ENCODE measurements at places on chromosomes 16 and 17. TPM values are rescaled to one million over a fixed set of nuclear protein-coding genes. Genes with fewer than 3 reads are reported as not detected.

DNA sequence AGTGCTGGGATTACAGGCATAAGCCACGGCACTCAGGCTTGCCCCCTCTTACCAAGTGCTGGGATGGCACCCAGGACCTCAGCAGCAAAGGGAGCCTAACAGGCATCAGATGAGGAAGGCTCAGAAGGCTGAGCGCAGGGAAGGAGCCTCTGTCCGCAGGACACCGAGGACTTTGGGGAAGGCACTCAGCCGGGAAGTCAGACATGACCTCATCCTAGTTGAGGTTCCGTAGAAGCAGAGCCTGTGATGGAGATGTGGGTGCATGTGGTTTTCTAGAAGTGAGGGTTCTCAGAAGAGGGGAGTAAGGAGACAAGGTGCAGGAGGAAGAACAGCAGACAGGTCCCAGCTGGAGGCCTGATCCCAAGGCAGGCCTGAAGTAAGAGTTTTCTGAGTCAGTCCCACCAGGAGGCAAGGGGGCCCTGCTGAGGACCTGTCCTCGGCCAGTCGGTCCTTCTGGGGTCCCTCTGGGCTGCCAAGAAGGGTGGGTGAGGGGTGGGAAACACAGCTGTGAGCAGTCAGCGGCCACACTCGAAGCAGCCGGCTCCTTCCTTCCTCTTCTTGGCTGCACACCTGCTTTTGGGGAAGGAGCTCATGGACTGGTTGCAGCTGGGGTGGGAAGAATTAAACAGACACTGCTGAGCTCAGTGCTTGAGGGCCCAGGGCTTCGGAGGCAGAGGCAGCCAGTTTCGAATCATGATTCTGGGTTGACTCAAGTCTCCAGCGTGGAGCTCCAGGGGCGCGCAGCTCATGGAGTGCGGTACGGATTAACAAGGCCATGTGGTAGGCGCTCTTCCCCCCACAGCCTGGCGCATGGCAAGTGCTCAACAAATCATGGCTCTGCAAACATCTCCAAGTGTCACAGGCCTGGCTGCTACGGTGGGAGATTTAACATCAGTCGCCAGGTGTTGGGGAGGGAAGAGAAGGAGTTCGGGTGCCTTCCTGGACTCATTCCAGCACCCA is 38.9 kb upstream of the SNN start:
- no peak overlapping the region for H3K27ac ChIP-seq
- no peak overlapping the region for H3K4me3 ChIP-seq
- no peaks in the 10 kb centered on the region for H3K36me3 ChIP-seq
- H3K4me1 ChIP-seq: peaks cover 3% of the 10 kb centered on the region

GRCh38 chr16:86307514-86307903 is 202.8 kb upstream of the FOXF1 start:
- no peak overlapping the region for H3K27ac ChIP-seq
- peaks cover 12% of the 10 kb centered on the region for H3K4me1 ChIP-seq
- H3K4me3 ChIP-seq: no peak overlapping the region
- no peak for DNase-seq

Gene MPP2
- 31.4 TPM for total RNA-seq

DNA sequence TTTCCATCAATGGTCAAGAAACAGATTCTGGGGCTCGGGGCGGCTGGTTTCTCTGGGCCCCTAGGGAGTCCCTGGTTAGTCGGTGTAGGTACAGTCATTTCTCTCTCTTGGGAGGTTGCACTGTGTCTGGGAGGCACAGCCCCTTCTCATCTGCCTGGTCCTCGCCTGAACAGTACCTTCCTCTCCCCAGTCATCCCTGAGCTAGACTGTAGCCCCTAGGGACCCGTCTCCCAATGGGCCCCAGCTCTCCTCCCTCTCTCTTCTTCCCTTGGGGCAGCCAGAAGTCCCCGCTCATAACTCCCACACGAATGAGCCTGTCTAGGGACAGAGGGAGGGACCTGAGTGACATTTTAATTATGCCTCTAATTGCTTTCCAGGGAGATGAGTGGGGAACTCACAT is 20.2 kb upstream of the CPSF4L start:
- peaks cover 2% of the 10 kb centered on the region for H3K36me3 ChIP-seq
- H3K27ac ChIP-seq: no peak overlapping the region
- DNase-seq: no peak

GRCh38 chr17:36601303-36602029 is at the start of gene MRM1:
MRM1 (plus strand) TSS chr17:36601583; CDS start chr17:36601811, 228 bp downstream.
- H3K4me1 ChIP-seq: peaks cover 27% of the 10 kb centered on the region
- H3K4me3 ChIP-seq: peak within 1 kb of the TSS; percentile 84
- peak within 1 kb of the TSS; percentile 90 for H3K27ac ChIP-seq
- no peaks in the 10 kb centered on the region for H3K27me3 ChIP-seq
- peak; percentile 93 for DNase-seq

Gene KRTAP9-8
- not detected for total RNA-seq

DNA sequence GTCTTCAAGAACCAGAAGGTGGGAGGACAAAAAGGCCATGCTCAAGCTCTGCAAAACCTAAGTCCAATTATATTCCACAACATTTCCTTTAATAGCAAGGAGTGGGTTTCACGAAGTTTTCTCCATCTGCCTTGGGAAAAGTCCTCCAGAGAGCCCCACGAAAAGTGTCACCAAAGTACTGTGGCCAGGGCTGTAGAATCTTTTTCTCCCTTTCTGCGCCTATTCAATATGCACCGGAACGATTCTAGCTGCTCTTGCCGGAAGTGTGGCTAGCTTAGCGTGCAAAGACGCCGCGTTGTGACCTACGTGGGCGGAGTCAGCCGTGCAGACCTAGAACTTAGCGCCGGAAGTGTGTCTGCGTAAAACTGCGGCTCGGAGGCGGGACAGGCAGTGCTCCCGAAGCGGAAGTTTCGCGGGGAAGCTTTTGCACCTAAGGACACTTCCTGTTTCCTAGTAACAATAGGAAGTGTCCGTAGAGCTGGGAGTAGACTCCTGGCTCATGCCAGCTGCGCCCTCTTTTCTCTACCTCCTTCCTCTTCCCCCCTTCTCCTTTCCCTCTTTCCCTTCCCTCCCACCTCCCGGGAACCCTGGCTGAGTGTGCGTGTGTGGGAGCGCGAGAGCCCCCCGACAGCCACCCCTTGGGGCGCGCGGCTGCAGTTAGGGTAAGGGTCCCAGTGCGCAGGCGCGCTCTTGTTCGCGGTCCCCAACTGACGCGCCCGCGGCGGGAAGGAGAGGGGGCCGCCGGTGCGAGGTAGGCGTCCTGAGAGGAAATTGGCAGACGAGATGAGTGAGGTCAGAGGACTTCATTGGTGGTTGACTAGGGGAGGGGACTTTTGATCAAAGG is at the start of the genes ZNF646 and ZNF668:
TSS of gene ZNF646 (plus strand) at position 453 of the 844 bp plus-strand sequence. CDS start 1,903 bp downstream, outside the sequence.
TSS of gene ZNF668 (minus strand) at position 271 of the 844 bp plus-strand sequence. CDS start 9,781 bp downstream, outside the sequence.
- peak; percentile 97 for DNase-seq
- peak within 1 kb of the TSS; percentile 99 for H3K4me3 ChIP-seq

DNA sequence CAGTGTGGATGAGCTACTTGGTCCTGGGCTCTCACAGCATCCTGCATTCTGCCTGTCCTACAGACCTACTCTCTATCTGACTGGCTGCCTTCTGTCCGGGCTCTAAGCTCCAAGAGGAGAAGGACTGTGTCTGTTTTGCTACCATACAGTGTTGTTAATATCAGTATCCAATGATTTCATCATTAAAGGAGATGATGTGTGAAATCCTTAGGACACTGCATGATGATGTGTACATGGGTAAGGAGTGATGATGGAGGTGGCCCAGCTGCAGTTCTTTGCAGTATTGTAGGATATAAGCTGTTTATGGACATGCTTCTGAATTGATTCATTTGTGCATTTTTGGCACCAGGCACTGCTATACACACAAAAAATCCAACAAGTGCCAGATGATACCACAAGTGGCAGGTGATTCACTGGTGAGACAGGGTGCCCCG is 536.9 kb upstream of the CDH11 start:
- H3K36me3 ChIP-seq: no peaks in the 10 kb centered on the region
- H3K27me3 ChIP-seq: peaks cover 2% of the 10 kb centered on the region
- no peak overlapping the region for H3K4me3 ChIP-seq

Gene MT3
- total RNA-seq: 0.71 TPM

DNA sequence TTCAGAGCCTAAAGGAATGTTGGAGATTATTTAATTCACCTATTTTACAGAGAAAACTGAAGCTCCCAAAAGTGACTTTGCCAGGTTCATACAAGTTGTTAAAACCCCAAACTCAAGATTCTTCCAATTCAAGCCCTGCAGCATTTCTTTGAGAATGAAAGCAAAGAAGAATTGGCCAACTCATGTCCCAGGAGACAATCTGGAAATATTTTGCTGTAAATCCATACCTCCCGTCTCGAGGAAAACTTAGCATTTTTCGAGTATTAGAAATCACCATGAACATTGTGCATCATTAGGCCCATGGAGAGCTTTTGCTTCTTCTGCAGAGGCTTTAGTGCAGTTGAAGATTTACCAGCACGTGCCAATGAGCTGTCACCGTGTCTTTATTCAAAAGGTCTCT is 176.4 kb upstream of the KCNJ16 start:
- H3K4me3 ChIP-seq: no peak overlapping the region
- H3K27ac ChIP-seq: no peak overlapping the region
- H3K4me1 ChIP-seq: no peaks in the 10 kb centered on the region
- no peaks in the 10 kb centered on the region for H3K27me3 ChIP-seq

DNA sequence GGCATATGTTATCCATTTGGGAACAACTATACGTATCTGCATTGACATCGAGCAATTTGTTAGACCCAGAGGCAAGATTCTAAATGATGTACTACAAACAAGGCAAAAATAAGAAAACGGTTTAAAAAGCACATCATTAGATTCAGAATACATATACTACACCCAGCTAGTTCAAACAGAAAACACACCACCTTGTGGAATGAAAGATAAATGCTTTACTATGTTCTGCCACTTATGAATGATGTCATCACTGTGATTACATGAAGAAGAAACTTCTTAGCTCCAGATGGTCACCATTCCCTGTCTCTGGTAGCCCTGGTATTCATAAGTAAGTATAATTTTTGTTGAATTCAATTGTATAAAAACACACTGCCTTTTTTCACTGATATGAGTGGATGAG is 7.8 kb downstream of the NACA2 start:
- H3K4me3 ChIP-seq: no peak overlapping the region
- no peak for DNase-seq
- no peaks in the 10 kb centered on the region for H3K36me3 ChIP-seq
- no peaks in the 10 kb centered on the region for H3K27me3 ChIP-seq
- H3K4me1 ChIP-seq: peaks cover 3% of the 10 kb centered on the region
- H3K27ac ChIP-seq: no peak overlapping the region

DNA sequence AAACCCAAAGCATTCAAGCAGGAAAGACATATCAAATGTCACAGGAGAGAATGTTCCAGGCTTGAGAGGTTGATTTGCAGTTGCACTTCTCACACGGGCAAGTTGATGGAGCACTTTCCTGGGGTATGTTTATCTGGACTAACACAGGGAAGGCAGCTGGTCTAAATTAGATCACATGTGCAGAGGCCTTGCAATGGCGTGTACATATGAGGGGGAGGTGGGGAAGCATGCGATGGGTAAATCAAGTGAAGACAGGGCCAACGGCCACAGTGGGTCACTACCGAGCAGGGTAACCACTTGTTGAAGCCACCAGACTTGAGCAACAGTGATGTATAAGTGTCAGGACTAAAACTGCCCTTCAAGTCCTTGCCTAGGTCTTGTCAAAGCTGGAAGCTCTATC is 156.6 kb upstream of the MAF start:
- H3K4me1 ChIP-seq: peaks cover 4% of the 10 kb centered on the region
- H3K36me3 ChIP-seq: no peaks in the 10 kb centered on the region

Gene KRT27
- not detected for total RNA-seq

- DNase-seq: no peak
- no peaks in the 10 kb centered on the region for H3K27me3 ChIP-seq
These were observed 18.9 kb downstream of the LGALS9 start for GRCh38 chr17:27649929-27650328.

DNA sequence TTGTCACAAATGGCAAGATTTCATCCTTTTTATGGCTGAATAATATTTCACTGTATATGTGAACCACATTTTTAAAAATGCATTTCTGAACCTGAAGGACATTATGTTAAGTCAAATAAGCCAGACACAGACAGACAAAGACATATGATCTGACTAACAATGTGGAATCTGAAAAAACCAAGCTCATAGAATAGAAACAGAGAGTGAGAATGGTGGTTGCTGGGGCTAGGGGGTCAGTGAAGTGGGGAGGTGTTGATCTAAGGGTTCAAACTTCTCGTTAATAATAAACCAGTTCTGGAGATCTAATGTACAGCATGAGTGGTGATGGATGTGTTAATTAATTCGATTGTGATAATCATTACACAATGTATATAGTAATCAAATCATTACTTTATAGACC is 475.1 kb downstream of the WWOX start:
- no peak overlapping the region for H3K27ac ChIP-seq
- no peaks in the 10 kb centered on the region for H3K4me1 ChIP-seq
- no peaks in the 10 kb centered on the region for H3K27me3 ChIP-seq
- H3K36me3 ChIP-seq: no peaks in the 10 kb centered on the region

Gene GPR139
- 0.55 TPM for total RNA-seq

DNA sequence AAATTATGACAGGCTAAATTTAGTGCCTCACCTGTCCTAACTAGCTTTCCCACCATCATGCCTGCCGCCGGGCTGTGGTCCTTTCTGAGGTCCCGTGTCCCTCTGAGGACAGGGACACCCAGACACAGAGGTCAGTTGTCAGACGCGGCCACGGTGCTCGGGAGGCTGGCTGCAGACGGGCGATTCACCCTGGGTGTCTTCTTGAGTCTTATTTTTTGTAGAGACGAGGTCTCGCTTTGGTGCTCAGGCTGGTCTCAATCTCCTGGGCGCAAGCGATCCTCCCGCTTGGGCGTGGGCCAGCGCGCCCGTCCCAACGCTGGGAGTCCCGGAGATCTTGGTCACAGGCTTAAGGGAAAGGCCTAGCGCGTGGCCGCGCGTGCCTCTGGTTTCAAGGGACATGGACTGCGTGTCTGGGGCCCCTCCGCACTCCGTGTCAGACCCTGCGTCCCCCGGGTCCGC is 797 bp upstream of the RAB11FIP3 start:
- H3K36me3 ChIP-seq: no peaks in the 10 kb centered on the region
- peak overlapping the region; percentile 67 for H3K4me3 ChIP-seq
- peaks cover 14% of the 10 kb centered on the region for H3K4me1 ChIP-seq
- H3K27me3 ChIP-seq: peaks cover 54% of the 10 kb centered on the region
- no peak overlapping the region for H3K27ac ChIP-seq

Gene STUB1
- 79.0 TPM for total RNA-seq

GRCh38 chr16:76474048-76474447 is 196.8 kb downstream of the CNTNAP4 start:
- DNase-seq: no peak
- H3K27ac ChIP-seq: no peak overlapping the region
- H3K4me1 ChIP-seq: no peaks in the 10 kb centered on the region
- H3K4me3 ChIP-seq: no peak overlapping the region

GRCh38 chr16:64983963-64984362 is 137.9 kb downstream of the CDH11 start:
- no peaks in the 10 kb centered on the region for H3K27me3 ChIP-seq
- no peak overlapping the region for H3K27ac ChIP-seq
- DNase-seq: peak; percentile 78
- H3K4me3 ChIP-seq: no peak overlapping the region

DNA sequence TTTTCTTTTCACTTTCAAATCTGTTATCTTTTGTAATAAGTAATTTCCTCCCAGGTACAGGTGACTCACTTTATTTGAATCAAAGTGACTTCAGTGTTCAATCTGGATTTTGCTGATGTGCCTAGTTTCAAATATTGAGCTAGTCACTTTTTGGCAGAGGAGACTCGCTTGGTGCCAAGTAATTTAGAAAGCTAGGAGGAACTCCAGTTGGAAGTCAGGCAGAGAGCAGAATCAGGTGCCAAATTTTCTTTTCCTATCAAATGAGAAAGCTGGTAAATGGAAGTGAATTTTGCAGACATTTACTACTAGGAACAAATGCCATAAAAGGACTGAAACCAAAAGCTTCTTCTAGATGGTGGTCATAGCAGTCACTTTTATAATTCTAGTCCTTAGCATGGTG is 656.0 kb upstream of the KIF2B start:
- peaks cover 6% of the 10 kb centered on the region for H3K36me3 ChIP-seq
- no peak overlapping the region for H3K4me3 ChIP-seq
- no peaks in the 10 kb centered on the region for H3K4me1 ChIP-seq
- no peak overlapping the region for H3K27ac ChIP-seq
- H3K27me3 ChIP-seq: no peaks in the 10 kb centered on the region
